ENCODE measurements at places on chromosomes 5 and 9. TPM values are rescaled to one million over a fixed set of nuclear protein-coding genes. Genes with fewer than 3 reads are reported as not detected.

CORO2A gene
- total RNA-seq: 21.3 TPM

PCDHGA8 gene
- total RNA-seq: 0.18 TPM

SMIM15 gene
- total RNA-seq: 86.7 TPM

PCDHA8 gene
- total RNA-seq: not detected

HMCN2 gene
- not detected for total RNA-seq

CFAP157 gene
- total RNA-seq: not detected

CCDC180 gene
- total RNA-seq: 2.3 TPM
